ENCODE measurements at places on chromosomes 11 and 22.

GRCh38 chr22:35970616-35971455 is 57.8 kb downstream of the RBFOX2 start:
- no peak for DNase-seq

- no peak for DNase-seq
These were observed 30.9 kb upstream of the LRRC32 start for GRCh38 chr11:76701294-76702040.

GRCh38 chr11:38254913-38255312 is 1656.9 kb upstream of the RAG2 start:
- no peak for DNase-seq

GRCh38 chr11:1082728-1083620 is 8.3 kb downstream of the MUC2 start:
- DNase-seq = no peak

GRCh38 chr11:76762867-76763572 is 20.1 kb upstream of the TSKU start:
- DNase-seq = no peak

DNA sequence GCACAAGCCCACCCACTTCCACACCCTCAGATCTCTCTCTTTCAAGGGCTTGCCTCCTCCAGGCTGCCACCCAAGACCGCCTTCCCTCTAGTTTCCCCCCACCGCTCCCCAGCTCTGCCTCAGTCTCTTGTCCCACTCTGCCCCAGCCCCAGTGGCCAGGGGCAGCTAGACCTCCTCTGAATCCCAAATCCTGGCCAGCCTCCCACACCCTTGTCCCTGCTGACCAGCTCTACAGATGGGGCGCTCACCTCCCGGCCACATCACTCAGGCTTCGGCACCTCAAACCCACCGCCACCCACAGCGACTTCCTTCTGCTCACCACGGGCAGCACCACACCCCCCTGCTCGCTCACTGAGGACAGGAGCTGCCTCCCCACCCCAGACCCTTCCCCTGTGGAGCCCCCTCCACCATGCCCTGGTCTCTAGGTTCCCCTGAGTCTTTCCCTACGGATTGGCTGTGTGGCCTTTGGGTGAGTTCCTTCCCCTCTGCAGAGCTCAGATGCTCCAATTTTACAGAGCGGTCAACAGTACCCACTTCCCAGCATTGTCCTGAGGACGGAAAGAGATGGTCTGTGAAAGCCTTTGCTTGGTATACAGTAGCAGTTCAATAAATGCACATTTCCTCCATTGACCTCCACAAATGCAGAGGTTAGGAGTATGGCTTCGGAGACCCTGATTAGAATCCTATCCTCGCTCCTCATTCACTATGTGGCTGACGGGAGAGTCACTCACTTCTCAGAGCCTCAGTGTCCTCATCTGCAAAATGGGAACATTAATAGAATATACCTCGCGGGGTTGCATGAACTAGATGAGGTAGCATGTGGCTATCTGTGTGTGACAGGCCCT is 11.5 kb upstream of the SPI1 start:
- no peak for DNase-seq

GRCh38 chr11:71499125-71499524 is 27.9 kb upstream of the KRTAP5-7 start:
- no peak for DNase-seq

DNA sequence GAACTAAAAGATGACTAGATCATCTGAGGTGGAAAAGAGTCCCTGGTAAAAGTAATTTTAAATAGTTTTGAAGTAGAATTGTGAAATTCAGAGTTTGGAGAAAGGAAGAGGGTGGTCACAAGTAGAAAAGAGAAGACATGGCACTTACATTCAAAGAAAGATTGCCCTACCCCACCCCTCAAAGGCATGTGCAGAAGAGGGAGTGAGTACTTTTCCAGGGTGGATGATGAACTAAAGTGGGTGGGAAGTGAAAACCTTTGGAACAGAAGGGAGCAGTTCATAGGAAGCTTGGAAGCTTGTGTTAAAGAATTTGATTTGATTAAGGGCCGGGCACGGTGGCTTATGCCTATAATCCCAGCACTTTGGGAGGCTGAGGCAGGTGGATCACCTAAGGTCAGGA is 23.6 kb downstream of the SREBF2 start:
- no peak for DNase-seq

Measured in stimulated activated CD4-positive, alpha-beta T cell treated with anti-CD3 and anti-CD28 coated beads, Interleukin-4, amount 100 ng/mL, for 1 hour (primary cell).